ENCODE measurements at places on chromosomes 11 and 22.

- DNase-seq: no peak
These were observed 811.9 kb upstream of the LRRC4C start for GRCh38 chr11:42271306-42271705.

GRCh38 chr11:43576803-43577521 is 103.6 kb upstream of the HSD17B12 start:
- peak; percentile 69 for DNase-seq

GRCh38 chr11:122664188-122664587 is 8.7 kb downstream of the UBASH3B start:
- no peak for DNase-seq

GRCh38 chr11:70700871-70701270 is 302.5 kb downstream of the CTTN start:
- no peak for DNase-seq

DNA sequence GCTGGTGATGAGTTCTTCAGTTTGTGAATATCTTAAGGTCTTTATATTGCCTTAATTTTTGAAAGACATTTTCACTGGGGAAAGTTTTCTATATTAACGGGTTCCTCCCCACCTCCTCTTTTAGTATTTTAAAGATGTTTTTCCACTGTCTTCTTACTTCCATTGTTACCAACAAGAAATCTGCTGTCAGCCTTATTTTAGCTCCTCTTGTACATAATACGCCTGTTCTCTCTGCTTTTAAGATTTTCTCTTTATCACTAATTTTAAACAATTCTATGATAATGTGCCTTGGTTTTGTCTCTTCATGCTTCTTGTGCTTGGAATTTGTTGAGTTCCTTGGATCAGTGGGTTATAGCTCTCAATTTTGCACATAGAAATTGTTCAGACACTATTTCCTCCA is 280.4 kb downstream of the DCDC1 start:
- DNase-seq: no peak

DNA sequence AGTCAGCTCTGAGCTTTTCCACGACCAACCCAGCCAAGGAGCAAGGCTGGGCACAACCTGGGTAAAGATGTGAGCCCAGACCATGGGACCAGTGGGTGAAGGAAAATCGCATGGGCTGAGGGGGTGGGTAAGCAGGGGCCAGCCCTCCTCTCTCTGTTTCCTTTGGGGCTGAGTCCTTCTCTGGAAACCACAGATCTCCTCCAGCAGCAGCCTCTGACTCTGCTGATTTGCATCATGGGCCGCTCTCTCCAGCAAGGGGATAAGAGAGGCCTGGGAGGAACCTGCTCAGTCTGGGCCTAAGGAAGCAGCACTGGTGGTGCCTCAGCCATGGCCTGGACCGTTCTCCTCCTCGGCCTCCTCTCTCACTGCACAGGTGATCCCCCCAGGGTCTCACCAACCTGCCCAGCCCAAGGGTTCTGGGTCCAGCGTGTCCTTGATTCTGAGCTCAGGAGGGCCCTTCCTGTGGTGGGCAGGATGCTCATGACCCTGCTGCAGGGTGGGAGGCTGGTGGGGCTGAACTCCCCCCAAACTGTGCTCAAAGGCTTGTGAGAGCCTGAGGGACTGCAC is 67.8 kb downstream of the GGTLC2 start:
- DNase-seq: peak; percentile 33

GRCh38 chr11:92623055-92623454 is 346.4 kb upstream of the MTNR1B start:
- no peak for DNase-seq
